C1 segment of cervical spinal cord (tissue), 14 donors: ENCODE measurements at places on chromosomes 1 and 21.

DNA sequence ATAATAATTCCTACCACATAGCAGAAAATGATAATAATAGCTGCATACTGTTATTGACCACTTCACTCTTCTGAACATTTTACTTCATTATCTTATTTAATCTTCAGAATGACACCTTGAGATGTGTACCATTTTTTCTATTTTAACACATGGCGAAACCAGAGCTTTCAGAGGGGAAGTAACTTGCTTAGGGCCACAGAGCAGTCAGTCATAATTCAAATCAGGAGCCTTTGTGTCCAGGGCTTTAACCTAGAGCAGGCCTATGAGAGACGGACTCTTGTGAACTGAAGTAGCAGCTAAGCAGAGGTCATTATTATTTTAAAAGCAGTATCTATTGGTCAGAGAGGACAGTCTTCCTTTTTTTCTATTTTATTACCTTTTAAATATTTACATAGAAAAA is 114.0 kb downstream of the ROR1 start:
- DNase-seq: no peak

DNA sequence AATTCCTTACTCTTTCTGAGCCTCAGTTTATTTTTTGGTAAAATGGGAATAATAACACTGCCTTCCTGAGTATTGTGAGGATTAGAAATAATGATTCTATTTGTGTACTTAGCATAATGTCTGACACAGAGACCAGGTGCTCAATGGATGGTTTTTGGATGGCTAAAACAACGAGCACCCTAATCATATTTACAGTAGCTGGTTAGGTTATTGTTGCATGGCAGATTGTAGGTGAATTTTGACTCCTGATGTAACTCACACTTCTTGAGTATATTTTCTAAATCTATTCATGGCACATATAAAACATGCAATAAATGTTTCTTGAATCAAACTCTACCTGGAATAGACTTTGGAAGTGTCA is 11.9 kb upstream of the DUSP10 start:
- no peak for DNase-seq

GRCh38 chr1:76763738-76764137 is 103.5 kb upstream of the ST6GALNAC5 start:
- no peak for DNase-seq

GRCh38 chr1:232383455-232384123 is 246.3 kb downstream of the SIPA1L2 start:
- no peak for DNase-seq

- no peak for DNase-seq
Measured at GRCh38 chr1:114009393-114009792, 30.1 kb downstream of the OLFML3 start.

GRCh38 chr1:112722601-112723510 is 7.7 kb upstream of the PPM1J start:
- no peak for DNase-seq

DNA sequence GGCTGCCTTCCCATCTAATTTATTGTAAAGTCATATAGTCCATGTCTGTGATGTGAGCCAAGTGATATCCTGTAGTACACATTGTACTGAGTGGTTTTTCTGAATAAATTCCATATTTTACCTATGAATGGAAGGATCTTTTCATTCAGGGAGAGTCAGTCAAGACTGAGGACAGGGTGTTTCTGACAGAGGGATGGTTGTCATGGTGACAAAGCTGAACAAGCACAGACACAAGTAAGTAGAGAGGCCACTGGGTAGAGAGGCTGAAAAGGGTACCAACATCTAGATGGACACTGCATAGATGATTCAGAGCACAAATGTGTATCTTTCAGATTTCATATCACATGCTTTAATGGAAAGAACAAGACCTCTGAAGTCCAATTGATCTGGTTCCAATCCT is 22.6 kb upstream of the IL20 start:
- no peak for DNase-seq

DNA sequence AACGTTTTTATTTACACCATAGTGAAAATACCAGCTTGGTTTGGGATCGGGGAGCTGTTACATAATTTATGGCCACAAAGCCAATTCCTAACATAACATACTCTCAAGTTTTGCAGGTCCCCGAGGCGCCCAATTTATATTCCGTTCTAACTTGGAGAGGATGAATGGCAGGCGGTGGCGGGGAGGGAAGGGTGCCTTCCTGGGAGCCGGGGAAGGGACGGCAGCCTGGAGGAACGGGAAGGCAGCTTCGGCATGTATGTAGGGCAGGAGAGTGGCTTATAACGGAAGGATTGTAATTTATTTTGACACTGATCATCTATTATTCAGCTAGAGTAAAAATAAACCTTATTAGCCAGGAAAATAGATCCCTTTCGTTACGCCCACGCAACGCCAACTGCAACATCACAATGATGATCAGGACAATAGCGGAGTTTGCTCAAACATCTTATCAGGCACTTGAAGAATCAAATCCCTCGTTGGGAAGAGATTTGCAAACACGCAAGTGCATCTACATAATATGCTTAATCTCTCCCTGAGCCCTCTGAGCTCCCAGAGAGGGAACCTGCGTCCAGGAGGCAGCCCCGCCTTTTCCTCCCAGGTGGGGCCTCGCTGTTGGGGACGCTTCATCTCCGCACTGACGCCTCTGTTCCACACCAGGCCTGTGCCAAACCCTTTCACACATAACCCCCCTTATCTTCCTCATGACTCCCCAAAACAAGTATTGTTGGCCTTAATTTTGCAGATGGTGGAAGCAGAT is 93.7 kb upstream of the C1orf174 start:
- no peak for DNase-seq

DNA sequence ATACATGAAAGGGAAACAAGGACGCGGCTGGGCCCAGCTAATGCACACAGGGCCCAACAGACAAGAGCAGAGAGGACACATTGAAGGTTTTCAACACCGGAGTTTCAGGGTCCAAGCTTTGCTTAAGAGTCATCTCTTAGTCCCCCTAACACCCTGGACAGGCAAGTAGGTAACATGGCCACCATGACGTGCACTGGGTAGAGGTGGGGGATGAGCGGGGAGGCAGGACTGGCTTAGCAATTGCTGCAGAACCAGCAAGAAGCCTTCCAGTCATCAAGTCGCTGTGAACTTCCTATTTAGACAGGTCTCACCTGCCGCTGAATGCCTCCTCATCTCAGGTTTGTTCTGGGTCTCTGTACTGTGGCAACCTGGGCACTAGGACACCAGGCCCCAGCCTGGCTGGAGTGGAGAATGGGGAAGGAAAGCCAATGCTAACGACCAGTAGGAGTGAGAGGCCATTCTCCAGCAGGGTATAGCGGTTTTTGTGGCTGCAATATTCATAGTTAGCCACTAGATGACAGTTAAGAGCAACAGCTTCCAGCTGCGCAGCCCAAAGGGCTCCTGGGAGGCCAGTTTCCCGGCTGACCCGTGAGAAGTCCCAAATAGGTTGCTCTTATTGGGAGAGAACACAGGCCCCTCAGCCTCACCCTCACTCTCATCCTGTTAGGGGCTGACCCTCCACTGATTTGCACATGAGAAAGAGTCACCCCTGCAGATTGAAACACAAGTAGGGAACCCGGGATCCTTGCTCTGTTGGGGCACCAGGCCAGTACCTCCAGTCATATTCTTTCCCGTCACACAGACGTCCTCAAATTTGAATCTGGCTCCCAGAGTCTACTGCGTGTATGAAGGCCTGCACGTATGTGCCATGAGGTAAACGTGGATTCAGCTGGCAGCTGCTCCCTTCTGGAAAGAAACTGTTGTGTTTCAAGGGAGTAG is 6.0 kb upstream of the PIGC start:
- no peak for DNase-seq

DNA sequence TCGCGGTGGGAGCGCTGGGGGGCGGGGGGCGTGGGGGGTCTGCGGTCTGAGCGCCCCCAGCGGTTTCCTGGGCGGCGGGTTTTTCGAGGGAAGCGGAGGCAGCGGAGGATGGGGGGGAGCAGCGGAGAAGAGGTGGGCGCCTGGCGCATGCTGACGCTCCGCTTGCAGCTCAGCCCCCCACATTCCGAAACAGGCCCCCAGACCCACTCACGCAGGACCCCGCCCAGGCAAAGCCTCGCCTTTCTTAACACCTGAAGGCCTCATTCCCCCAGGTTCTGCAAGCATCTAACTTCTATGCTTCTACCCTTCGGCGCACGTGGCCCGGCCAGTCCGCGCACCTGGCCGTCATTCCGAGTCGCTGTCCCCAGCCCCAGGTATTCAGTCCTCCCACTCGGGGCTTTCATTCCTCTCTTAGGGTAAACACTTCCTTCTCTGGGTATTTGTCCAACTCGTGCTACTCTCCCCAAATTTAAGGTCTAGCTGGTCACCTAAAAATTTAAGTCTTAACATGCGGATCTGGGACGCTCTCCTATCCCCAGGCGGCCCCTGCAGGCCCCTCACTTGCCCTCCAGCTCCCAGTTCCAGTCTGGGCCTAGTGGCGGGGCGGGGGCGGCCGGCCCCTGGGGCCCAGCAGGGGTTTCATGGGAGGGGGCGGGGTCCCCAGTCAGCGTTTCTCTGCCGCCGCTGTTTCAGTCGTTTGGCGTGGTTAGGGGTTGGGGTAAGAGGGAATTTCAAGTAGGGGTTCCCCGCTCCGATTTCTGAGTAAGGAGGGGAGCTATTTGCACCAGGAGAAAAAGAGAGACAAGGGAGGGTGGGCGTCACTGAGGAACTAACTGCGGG is 2.8 kb upstream of the ZBTB7B start:
- DNase-seq: no peak

DNA sequence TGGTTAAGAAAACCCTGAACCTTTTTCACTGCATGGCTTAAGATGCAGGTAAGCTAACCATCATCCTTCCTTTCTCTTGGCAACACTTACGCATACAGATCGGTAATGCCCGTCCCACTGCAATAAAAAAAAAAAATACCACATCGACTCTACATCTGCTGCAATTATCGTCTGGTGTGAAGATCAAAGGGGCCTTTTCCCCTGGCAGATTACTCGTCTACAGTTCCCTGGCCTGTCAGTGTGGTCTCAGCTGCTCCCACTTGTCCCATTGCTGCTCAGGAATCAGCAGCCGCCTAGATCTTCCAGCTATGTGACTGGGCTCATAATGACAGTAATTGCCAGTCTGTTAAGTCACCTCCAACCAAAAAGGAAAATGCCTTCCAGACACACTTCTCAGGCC is 133.1 kb downstream of the SETD4 start:
- no peak for DNase-seq

DNA sequence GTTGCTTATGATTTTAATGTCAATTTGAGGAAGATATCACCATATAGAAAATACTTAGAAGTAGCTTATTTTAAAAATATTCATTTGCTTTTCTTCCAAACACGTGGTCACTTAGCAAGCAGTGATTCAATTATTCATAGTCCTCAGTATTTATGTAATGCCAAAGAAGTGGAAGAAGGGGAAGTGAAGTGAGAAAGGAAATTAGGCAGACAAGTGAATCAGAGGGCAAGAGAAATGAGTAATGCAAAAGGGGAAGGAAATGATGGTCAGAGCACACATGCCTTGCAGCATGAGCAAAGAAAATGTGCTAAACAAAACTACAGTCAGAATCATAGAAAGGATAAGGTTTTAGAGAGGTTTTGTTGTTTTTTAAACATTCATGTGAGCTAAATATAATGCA is 31.8 kb downstream of the SDCCAG8 start:
- no peak for DNase-seq

DNA sequence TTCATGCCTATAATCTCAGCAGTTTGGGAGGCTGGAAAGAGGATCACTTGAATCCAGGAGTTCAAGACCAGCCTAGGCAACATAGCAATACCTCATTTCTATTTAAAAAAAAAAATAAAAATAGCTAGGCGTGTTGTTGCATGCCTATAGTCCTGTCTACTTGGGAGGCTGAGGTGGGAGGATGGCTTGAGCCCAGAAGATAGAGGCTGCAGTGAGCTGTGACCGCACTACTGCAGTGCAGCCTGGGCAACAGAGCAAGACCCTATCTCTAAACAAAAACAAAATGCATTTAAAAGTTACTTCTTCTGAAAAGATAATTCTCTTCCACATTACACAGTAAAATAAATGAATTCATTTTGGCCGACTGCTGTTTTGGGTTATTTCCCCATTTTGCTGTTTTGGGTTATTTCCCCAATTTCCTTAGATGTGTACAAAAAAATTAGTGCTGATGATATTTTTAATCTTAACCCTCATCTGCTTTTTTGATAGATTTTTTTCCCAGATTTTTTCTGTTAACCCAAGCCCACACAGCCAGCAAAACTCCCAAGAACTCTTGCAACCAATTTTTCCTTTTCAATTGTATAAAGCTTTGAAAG is 23.0 kb upstream of the SAMSN1 start:
- DNase-seq: no peak

GRCh38 chr1:217138173-217138765 is 415.0 kb upstream of the ESRRG start:
- no peak for DNase-seq

DNA sequence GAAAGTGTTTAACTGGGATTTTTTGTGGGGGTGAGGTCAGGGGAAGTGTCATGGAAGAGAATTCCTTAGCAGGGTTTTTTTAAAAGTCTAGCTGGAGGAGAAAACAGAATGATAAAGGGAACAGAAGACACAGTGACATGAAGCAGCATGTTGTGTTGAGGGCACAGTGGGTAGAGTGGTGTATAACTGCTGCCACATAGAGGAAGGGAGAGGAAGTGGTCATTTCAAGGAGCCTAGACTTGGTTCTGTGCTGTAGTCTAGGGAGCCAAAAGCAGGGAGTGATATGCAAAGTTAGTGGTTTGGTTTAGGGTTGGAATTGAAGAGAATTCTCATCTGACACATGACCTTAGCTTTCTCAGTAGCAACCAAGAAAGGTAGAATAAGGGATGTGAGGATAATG is 10.2 kb downstream of the EEIG2 start:
- DNase-seq: no peak
